ENCODE measurements at places on chromosomes 12 and 14.
A peak's percentile ranks its signal among the peaks of the same experiment; 100 is the strongest.

DNA sequence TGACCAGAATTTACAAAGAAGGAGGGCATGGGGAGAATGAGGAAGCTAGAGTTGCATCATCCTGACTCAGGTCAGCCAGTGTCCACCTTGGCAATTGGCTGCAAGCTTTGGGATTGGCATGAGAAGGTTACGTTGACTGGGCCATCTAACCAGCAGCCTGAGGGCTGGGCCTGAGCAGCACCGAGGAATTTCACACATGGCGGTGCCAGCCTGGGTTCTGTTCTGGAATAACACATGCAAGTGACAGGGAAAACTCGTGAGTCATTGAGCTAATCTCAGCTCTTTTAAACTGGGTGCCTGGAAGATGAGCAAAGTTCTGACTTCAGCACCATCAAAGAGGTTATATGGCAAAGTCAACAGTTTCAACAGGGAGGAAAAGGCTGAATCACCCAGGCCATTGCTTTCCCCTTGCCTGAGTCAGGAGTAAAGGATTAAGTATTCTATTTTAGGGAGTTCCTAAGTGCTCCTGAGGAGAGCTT lies 543.2 kb upstream of the TBX3 start:
- no peak for DNase-seq
- peaks cover 2% of the 10 kb centered on the region for H3K27me3 ChIP-seq
- no peak overlapping the region for H3K4me3 ChIP-seq
- no peaks in the 10 kb centered on the region for H3K36me3 ChIP-seq
- no peak overlapping the region for H3K27ac ChIP-seq

DNA sequence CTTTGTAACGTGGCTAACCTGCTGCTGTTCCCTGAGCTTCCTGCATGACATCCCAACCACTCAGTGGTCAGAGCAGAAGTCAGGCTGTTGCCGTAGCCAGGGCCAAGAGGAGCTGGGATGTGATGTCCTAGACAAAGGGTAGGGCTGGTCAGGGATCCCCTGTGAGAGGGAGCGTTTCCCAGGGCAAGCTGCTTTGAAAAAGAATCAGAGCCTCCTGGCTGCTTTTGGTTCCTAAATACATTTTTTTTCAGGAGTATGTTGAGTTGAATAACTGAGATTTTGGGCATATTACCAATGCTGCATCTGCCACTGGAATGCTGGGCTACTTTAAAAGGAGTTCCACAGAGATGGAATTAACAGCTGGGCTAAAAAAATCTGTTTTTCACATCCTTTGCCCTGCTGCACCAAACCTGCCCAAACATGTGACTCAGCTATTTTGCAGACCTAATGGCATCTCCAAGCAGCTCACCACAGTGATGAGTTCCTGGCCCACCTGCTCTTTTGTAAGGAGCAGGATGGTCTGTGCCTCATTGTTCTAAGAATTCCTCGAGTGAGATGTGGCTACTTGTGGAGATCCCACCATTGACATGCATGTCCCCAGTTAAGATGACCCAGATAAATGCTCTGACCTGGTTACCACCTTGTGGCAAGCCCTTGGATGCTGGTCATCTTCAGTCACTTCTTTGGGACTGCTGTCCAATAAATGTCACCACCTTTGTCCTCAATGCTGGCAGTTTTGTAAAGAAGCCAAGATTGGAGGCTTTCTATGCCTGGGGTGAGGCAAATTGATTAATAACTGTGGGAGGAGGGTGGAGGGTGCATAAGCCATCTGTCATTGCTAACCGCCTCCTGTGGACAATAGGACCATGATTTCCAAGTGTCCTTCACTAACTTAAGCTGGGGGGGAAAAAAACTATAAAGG lies 24.1 kb downstream of the ANKRD13A start:
- H3K4me3 ChIP-seq = peak overlapping the region; percentile 86
- DNase-seq = peak; percentile 54
- H3K27ac ChIP-seq = peak overlapping the region; percentile 99
- H3K4me1 ChIP-seq = peaks cover 50% of the 10 kb centered on the region
- peaks cover 12% of the 10 kb centered on the region for H3K36me3 ChIP-seq

- H3K4me1 ChIP-seq = peaks cover 41% of the 10 kb centered on the region
- no peak for DNase-seq
- peaks cover 5% of the 10 kb centered on the region for H3K27me3 ChIP-seq
Measured at GRCh38 chr12:3152892-3153291, 75.7 kb downstream of the TSPAN9 start.

- H3K27ac ChIP-seq = no peak overlapping the region
- no peak overlapping the region for H3K4me3 ChIP-seq
- DNase-seq = no peak
- H3K36me3 ChIP-seq = no peaks in the 10 kb centered on the region
- H3K27me3 ChIP-seq = peaks cover 1% of the 10 kb centered on the region
- no peaks in the 10 kb centered on the region for H3K4me1 ChIP-seq
Measured at GRCh38 chr14:101407328-101407727, 154.0 kb upstream of the DIO3 start.

DNA sequence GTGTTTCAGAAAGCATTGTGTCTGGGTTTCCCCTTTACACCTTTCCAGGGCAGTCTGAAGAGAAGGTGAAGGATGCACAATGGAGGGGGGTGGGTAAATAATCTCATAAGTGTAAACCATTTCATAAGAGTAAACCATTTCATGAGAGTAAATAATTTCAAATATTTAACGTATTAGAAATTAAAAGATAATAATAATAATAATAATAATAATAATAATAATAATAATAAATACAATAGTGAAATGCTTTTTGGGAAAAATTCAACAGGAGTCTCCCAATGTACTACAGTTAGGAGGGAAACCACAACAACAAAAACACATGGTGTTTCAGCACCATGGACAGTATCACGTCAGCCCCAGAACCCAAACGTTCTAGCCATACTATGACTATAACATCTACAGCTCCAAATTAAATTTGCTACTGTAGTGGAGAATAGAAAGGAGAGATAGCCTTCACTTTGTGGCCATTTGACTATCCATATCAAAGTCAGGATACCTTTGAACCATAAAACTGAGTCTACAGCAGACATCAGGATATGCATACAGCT lies 691.8 kb downstream of the BCL11B start:
- H3K36me3 ChIP-seq = no peaks in the 10 kb centered on the region
- no peak for DNase-seq
- H3K27me3 ChIP-seq = no peaks in the 10 kb centered on the region
- H3K4me1 ChIP-seq = no peaks in the 10 kb centered on the region
- H3K4me3 ChIP-seq = no peak overlapping the region

DNA sequence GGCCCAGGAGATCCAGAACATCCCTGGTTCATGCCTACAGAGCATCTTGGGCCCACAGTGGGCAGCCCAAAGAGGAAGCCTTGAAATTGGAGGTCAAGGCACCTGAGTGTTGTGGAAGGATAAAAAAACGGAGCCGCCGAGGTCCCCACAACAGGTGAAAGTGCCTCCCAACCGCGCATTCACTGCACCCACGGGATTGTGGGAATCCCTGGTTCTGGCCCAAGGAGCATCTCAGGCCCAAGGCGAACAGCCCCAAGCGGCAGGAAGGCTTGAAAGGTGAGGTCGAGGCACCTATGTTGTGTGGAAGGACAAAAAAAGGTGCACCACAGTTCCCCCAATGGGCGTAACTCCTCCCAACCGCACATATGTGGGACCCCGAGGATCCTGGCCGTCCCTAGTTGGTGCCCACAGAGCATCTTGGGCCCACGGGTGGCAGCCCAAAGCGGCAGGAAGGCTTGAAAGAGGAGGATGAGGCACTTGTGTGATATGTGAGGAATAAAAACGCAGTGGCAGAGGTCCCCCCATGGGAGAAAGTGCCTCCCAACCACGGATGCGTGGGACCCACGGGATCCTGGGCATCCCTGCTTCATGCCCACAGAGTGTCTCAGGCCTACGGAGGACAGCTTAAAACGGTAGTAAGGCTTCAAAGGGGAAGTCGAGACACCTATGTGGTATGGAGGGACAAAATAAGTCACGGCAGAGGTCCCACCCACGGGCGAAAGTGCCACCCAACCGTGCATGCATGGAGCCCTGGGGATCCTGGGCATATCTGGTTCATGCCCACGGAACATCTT lies 583.9 kb downstream of the ALG10 start:
- H3K4me1 ChIP-seq = no peaks in the 10 kb centered on the region
- no peaks in the 10 kb centered on the region for H3K36me3 ChIP-seq
- no peak for DNase-seq

DNA sequence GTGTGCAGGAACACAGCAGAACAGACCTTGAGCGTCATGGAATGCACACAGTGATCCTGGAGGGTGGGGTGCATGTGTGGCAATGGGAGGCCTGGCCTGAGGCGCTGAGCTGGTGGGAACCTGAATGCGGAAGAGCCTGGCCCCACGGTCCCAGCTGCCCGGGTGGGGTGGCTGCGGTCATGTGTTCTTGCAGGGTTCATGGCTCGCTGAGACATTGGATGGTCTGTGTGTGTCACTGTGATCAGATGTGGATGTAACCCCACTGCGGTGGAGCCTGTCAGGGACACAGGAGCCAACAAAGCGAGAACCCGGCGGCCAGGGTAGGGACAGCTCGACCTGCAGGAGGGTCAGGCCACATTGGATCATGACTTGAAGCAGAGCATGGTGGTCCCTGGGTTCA lies 23.2 kb downstream of the MTA1 start:
- H3K27me3 ChIP-seq = peaks cover 15% of the 10 kb centered on the region
- no peaks in the 10 kb centered on the region for H3K36me3 ChIP-seq
- no peak overlapping the region for H3K27ac ChIP-seq
- H3K4me1 ChIP-seq = peaks cover 7% of the 10 kb centered on the region
- no peak for DNase-seq
- no peak overlapping the region for H3K4me3 ChIP-seq

DNA sequence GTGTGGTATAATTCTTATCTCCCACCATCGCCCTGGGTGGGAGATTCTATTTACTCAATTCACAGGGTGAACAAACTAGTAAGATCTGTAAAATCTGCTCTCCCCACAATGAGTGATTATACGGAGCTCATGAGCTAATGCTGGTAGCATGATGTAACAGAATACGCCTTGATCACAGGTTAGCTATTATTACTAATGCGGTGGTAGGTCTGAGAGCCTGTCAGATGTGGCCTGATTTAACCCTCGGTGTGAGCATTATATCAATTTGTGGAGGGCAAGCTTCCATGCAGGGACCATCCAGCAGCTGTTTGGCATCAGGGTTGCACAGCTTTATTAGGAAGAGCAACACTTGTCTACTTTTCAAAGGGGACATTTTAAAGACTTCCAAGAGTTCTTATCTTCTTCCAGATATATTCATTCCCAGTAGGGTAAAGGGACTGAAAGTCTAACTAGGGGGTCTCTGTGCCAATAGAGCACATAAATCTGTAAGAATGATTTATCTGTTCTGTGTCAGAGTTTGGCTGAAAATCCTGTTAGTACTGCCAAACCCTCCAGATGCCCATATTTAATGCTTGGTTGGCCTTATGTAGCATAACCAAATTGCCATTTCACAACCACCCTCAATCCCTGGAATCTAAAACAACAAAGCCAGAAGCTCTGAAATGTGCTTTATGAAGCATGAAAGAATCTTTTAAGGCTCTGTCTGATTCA lies 18.7 kb downstream of the TSHR start:
- DNase-seq = no peak
- H3K4me1 ChIP-seq = no peaks in the 10 kb centered on the region
- H3K27me3 ChIP-seq = no peaks in the 10 kb centered on the region
- no peak overlapping the region for H3K27ac ChIP-seq
- no peak overlapping the region for H3K4me3 ChIP-seq

- no peak overlapping the region for H3K4me3 ChIP-seq
- H3K36me3 ChIP-seq = no peaks in the 10 kb centered on the region
- H3K27me3 ChIP-seq = no peaks in the 10 kb centered on the region
- DNase-seq = no peak
Measured at GRCh38 chr14:62062645-62063044, 300.4 kb downstream of the SNAPC1 start.

- peaks cover 30% of the 10 kb centered on the region for H3K27me3 ChIP-seq
- peaks cover 9% of the 10 kb centered on the region for H3K36me3 ChIP-seq
- no peak overlapping the region for H3K4me3 ChIP-seq
- peaks cover 2% of the 10 kb centered on the region for H3K4me1 ChIP-seq
- no peak for DNase-seq
- H3K27ac ChIP-seq = no peak overlapping the region
Measured at GRCh38 chr12:132576701-132577100, 33.7 kb downstream of the LRCOL1 start.

- H3K4me3 ChIP-seq = no peak overlapping the region
- H3K27ac ChIP-seq = no peak overlapping the region
- DNase-seq = no peak
Measured at GRCh38 chr14:56944397-56944796, 134.1 kb upstream of the OTX2 start.

DNA sequence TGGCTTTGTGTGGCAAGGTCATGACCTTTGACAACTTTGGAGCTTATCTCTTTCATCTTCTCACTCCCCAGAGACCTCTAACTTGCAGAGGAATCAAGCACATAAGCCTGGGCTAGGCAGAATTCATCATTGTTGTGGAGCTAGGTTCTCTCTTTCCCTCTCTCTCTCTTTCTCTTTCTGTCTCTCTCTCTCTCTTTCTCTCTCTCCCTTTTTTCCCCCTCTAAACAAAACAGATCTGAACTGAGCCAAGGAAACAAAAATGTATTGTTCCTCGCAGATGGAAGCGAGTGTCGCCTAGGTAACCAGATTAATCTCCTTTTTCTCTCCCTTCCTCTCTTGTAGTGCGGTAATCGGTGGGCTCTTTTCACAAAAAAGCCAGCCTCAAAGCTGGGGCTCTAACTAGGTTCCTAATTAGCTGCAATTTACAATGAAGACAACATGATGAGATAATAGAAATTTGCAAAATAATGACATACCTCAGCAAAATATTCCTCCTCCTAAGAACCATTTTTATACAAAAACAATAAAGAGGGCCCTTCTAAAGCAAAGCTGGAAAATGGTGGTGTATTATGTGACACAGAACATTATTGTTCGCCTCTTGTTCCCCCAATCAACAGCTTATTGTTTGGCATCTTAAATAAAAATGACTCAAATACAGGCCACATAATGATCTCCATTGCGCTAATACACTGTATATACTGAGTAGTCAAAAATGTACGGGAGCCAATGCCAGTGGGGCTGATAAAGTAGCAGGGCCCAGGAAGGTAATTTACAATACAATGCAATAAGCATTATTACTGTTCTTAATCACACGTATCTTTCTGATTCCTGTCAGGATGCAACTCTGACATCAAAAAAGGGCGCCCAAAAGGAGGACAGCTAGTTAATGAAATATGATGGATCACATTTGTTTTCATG lies 65.7 kb upstream of the SOX5 start:
- H3K4me3 ChIP-seq = peak overlapping the region; percentile 18
- H3K27me3 ChIP-seq = no peaks in the 10 kb centered on the region
- no peak for DNase-seq
- peak overlapping the region; percentile 6 for H3K27ac ChIP-seq

DNA sequence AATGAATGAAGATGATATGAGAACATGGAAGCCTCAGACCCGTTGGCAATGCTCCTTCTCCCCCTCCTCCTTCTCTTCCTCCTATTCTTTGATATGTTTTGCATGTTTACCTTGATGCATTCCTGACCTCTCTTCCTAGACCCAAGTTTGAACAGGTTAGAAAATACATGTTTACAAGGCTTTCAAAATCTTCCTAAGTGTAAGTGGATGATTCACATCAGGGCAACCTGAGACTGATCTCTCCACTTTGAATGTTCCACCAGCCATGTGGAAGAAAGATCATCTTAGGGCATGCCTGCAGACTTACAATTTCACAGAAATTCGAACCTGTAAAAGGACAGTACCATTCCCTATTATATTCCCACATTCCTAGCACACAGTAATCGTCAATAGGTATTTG lies 18.0 kb upstream of the LDHB start:
- H3K4me3 ChIP-seq = no peak overlapping the region
- H3K27me3 ChIP-seq = no peaks in the 10 kb centered on the region
- H3K36me3 ChIP-seq = no peaks in the 10 kb centered on the region
- DNase-seq = no peak
- H3K27ac ChIP-seq = no peak overlapping the region

GRCh38 chr12:60194678-60195077 lies 598.8 kb downstream of the SLC16A7 start:
- H3K4me1 ChIP-seq = no peaks in the 10 kb centered on the region
- H3K27me3 ChIP-seq = no peaks in the 10 kb centered on the region
- H3K36me3 ChIP-seq = no peaks in the 10 kb centered on the region
- H3K27ac ChIP-seq = no peak overlapping the region
- H3K4me3 ChIP-seq = no peak overlapping the region
- DNase-seq = no peak

Measured in glutamatergic neuron (in vitro differentiated cells).